ENCODE measurements at places on chromosomes 12 and 14.

- DNase-seq, result no peak
Observed at GRCh38 chr14:78508023-78508422, 337.9 kb downstream of the NRXN3 start.

DNA sequence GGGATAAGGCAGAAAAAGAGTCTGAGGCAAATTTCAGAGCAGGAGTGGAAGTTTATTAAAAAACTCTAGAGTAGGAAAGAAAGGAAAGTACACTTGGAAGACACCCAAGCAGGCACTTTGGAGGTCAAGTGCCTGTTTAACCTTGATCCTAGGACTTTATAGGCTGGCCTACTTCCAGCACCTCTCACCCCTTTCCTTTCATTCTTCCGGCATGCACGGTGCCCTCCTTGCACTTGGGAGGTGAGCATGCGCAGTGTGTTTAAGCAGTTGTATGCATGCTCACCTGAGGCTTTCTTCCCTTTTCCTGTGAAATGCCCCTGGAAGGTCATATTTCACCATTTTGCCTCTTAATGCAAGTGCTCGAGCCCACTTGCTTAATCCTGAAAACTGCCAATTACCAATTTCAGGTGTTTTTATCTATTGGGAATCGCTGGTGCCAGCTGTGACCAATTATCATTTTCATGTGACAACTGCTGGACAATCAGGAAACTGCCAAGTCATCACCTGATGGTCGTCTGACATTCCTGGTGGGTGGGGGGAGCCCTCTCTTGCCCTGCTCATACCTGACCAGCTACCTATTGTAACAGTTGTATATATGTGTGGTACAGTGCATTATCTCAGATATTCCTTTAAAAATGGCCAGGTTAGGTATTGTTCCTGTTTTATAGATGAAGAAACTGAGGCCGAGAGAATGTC lies 53.5 kb downstream of the SUDS3 start:
- DNase-seq, result no peak

DNA sequence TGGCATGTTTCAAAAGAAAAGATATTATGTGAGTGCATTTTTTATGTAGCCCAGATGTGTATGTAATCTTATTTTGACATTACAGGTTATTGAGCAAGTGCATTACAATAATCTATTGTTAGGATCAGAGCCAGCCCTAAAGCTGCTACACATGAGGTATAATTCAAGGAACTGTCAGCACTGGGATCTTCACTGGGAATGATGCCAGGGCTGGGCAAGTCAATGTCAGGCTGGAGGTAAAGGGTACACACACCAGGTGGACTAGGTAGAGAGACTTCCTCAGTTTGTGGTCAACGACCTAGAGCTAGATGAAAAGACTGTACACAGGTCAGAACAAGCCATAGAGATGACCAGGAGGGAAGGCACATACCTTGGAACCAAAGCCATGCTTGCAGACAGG lies 15.4 kb downstream of the TRIM9 start:
- no peak for DNase-seq

DNA sequence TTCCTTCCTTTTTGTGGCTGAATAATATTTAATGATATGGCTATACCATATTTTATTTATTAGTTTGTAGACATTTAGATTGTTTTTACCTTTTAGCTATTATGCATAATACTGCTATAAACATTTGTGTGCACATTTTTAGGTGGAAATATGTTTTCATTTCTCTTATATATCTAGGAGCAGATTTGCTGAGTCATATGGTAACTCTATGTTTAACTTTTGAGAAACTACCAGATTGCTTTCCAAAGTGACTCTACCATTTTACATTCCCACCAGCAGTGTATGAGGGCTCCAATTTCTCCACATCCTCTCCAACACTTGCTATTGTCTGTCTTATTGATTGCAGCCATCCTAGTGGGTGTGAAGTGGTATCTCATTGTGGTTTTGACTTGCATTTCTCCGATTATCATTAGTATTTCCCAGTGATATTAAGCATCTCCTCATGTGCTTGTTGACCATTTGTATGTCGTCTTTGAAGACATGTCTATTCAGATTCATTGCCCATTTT lies 160.2 kb downstream of the KICS2 start:
- no peak for DNase-seq

DNA sequence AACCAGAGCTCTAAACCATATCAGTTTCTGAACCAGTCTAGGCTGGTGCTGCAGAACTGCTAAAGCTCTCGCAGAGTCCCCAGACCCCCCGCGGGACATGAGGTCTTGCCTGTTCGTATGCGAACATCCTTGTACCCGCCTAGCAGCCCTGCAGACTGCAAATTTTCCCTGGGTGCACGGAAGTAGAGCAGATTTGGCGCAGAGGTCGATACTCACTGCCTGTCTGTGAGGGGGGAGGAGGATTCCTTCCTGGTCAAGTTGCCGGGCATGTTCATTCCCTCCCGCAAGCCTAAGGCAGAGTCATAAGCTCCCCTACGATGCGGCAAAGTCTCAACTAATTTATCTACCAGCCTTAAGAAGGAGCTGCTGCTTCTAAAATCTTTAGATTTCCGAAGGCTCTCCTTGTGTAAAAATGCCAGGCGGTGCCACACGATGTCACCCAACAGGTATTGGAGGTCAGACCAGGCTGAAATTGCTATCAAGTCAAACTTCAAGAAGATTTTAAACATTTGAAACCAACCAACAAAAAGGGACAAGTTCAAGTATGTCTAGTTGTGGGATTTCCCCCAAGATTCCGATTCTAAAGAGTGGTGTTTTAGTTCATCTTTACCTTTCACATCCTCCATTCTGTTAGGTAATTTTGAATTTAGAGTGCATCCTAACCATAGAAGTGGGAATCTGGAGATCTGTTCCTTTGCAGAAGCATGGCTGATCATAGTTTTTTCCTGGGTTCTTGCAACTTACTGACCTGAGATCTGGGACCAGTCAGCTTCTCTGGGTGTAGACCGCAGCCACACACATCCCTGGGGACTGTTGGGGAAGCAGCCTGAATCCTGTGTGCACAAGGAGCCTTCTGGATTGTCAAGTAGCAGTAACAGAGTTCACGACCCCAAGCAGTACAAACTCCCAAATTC lies 1.6 kb upstream of the PAX9 start:
- DNase-seq, result no peak

GRCh38 chr14:97106166-97106565 lies 309.0 kb downstream of the VRK1 start:
- DNase-seq, result no peak

DNA sequence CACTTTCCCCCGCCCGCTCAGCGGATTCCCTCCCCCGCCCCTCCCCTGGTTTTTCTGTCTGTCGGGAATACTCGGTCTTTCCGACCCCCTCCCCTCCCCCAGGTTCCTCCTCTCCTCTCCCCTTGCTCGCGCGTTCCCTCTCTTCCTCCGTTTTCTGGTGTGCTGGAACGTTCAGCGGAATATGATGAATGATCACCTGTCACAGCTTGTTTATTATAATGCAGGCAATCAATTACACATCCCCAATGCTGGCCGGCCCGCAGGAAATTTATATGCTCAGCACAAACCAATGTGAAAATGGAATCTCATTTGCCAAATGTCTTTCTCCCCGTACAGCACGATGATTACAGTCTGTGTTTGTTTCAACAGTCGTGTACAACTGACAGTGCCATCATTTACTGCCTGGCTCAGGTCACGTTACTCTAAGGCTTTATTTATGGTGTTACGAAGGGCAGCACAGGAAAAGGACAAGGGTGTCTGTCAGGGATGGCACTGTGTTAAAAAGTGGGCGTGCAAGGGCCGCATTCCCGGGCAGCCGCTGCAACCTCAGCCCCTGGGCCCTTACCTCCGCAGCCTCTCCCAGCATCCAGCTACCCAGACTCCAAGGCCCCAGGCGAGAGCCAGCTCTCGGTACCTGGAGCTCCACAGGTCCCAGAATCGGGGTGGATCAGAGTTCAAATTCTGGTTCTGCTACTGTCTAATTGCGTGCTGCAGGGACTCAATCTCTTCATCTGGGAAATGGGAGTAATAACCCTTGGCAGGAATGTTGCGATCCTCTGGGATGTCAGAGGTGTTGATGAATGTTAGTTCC lies 24.7 kb upstream of the MAP1LC3B2 start:
- no peak for DNase-seq

- DNase-seq, result no peak
Observed at GRCh38 chr14:81087230-81087629, 131.8 kb downstream of the TSHR start.

DNA sequence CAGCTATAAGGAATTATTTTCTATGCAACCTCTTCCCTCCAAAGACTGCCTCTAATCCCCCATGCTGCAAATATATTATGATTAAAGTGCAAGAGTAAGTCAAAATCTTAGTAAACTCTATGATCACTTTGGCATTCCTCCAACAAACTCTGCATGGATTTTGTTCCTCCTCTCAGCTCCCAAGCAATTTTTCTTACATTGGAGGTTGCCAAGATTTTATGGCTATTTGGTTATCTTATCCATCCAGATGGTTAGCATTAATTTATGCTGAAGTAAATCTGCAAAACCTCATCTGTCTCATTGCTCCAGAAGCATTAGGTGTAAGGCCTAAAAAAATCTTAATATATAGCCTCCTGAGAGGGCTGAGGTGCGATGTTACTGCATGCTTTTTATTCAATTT lies 228.1 kb downstream of the CHST11 start:
- DNase-seq, result no peak

DNA sequence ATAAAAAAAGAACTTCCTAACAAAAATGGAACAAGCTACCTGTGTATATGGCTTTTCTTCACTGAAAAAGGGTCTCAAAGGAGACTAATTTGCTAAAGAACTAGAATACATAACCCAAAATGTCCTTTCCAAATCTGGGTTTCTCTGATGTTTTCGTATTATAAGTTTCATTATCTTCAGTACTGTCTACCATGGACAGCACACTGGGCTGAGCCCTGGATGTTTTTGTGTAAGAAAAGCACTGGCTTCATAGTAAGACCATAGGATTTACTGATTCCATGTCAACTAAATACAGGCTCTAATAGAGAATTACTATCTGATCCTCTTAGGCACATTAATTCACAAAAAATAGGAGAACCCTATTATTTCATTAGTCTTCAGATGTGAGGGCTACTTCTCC lies 94.3 kb upstream of the GPHB5 start:
- DNase-seq, result no peak

DNA sequence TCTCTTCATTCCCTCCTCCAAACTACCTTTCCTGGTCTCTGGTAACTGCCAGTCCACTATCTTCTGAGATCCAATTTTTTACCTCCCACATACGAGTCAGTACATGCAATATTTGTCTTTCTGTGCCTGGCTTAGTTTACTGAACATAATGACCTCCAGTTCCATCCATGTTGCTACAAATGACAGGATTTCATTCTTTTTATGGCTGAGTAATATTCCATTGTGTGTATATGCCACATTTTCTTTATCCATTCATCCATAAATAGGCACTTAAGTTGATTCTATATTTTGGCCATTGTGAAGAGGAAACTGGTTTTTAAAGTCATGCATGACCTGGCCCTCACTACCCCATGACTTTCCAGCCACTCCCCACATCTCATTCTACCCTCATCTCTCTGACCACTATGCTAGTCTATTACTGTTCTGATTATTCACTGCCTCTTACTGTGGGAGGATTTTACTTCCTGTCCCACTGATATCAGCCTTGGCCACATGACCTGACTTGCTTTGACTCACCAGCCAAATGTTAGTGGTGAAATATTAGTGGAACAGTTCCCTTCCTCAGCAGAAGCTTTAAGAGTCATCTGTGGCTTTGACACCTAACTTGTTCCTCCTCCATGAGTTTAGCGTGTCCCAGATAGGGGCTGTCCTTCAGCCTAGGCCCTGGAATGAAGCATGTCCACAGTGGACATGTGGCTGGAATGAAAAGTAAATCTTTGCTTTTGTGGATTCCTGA lies 52.2 kb downstream of the GOLGA5 start:
- DNase-seq, result no peak

GRCh38 chr12:120216742-120217605 lies 16.1 kb upstream of the RPLP0 start:
- DNase-seq, result no peak

DNA sequence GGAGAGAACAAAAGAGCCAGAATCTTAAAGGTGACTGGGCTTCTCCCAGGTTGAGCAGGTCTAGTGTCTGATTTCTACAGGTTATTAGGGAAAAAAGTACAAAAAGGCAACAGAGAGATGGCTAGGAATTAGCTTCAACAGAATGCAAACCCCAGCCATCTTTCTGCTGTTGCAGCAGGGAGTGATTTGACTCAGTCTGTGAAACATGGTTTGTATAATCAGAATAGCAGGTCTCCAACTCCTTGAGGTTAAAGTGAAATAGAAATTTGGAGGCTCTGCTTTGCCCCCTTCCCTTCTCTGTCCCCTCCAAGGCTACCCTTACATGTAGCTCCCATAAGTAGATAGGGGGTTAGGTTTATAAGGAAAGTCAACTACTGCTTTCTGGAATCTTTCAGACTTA lies 105.8 kb downstream of the AKAP6 start:
- DNase-seq, result no peak

GRCh38 chr12:87001102-87001501 lies 744.9 kb upstream of the MGAT4C start:
- no peak for DNase-seq

GRCh38 chr14:22878271-22879246 lies 4.5 kb upstream of the REM2 start:
- DNase-seq, result no peak

DNA sequence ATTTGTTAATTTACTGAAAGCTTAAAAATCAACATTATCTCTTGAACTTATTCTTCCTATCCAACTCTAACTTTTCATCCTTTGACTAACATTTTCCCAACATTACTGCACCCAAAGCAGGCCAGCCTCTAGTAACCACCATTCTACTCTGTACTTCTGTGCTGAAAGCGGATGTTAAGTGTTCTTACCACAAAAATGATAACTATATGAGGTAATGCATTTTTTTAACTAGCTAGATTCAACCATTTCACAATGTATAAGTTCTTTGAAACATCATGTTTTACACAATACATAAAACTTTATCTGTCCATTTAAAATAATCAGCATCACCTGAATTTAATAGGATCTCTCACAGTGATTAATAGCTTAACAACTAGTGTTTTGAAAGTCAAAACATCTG lies 468.5 kb upstream of the MGAT4C start:
- no peak for DNase-seq

Data from NCI-H2081 treated with DMSO at 0.1 percent for 48 hours (cell line).